ENCODE measurements at places on chromosomes 3 and 15. TPM values are rescaled to one million over a fixed set of nuclear protein-coding genes. Genes with fewer than 3 reads are reported as not detected.
A peak's percentile ranks its signal among the peaks of the same experiment; 100 is the strongest.

The SLC9A9 gene
- 31.7 TPM for polyA plus RNA-seq

DNA sequence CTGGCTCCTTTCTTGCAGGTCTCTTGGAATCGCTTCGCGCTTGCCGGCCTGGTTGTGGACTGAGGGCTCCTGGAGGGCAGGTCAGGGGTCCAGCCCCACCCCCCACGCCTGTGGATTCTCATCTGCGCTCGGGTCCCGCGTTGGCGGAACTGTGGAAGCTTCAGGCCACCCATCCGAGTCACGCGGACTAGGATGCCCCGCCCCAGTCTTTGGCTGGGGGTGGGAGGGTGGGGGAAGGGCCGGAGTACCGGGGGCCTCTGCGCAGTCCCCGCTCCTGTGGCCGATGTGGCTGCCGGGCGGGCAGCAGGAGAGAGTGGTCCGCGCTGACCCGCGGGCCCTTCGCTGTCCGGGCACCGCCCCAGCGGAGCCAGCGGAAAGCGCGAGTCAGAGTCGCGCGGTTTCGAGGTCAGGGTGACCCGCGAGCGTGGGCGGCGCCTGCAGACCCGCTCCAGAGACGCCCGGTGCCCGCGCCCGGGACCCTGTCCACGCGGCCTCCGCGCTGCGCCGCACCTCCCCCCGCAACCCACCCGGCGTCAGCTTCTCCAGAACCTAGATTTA, 114.2 kb downstream of the KLF13 start:
- H3K4me3 ChIP-seq, result peak overlapping the region; percentile 18
- no peaks in the 10 kb centered on the region for H3K36me3 ChIP-seq
- peaks cover 25% of the 10 kb centered on the region for H3K4me1 ChIP-seq
- no peaks in the 10 kb centered on the region for H3K27me3 ChIP-seq
- peak; percentile 14 for DNase-seq
- peak overlapping the region; percentile 23 for H3K27ac ChIP-seq

GRCh38 chr3:193971261-193971751, 164.6 kb upstream of the HES1 start:
- no peaks in the 10 kb centered on the region for H3K36me3 ChIP-seq
- H3K4me3 ChIP-seq, result peak overlapping the region; percentile 17
- no peak for DNase-seq
- no peaks in the 10 kb centered on the region for H3K27me3 ChIP-seq
- H3K4me1 ChIP-seq, result no peaks in the 10 kb centered on the region

DNA sequence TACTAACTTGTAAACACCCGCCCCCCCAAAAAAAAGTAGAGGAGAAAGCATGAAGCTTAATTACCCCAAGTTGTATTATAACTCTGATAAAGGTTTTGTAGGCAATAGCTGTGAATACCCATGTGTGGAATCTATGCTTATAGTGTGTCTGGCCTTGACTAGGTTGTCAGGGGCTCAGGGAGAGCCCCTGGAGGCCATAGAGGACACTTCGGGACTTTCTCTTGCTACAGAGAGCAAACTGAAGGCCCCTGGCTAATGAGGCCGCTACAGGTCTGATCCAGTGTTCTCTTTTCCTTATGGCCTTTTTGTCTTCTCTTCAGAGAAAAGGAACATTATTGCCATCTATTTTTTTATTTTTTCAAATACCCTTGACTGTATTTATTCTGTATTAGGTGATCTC, 19.1 kb upstream of the SCAANT1 start:
- no peaks in the 10 kb centered on the region for H3K27me3 ChIP-seq
- H3K4me1 ChIP-seq, result peaks cover 18% of the 10 kb centered on the region
- H3K36me3 ChIP-seq, result peaks cover 9% of the 10 kb centered on the region
- no peak overlapping the region for H3K4me3 ChIP-seq
- no peak overlapping the region for H3K27ac ChIP-seq

- no peak overlapping the region for H3K4me3 ChIP-seq
- no peak overlapping the region for H3K27ac ChIP-seq
- no peaks in the 10 kb centered on the region for H3K36me3 ChIP-seq
- H3K27me3 ChIP-seq, result peaks cover 2% of the 10 kb centered on the region
Measured at GRCh38 chr3:53729159-53729558, 117.1 kb downstream of the CHDH start.

GRCh38 chr15:90047956-90048575, 46.9 kb downstream of the ZNF710 start:
- H3K27me3 ChIP-seq, result no peaks in the 10 kb centered on the region
- no peak overlapping the region for H3K4me3 ChIP-seq
- H3K36me3 ChIP-seq, result no peaks in the 10 kb centered on the region
- H3K27ac ChIP-seq, result no peak overlapping the region
- no peak for DNase-seq
- no peaks in the 10 kb centered on the region for H3K4me1 ChIP-seq

GRCh38 chr3:73813291-73813690, 188.6 kb upstream of the PDZRN3 start:
- no peak for DNase-seq
- no peaks in the 10 kb centered on the region for H3K4me1 ChIP-seq
- no peaks in the 10 kb centered on the region for H3K36me3 ChIP-seq
- no peak overlapping the region for H3K4me3 ChIP-seq

- DNase-seq, result no peak
- no peaks in the 10 kb centered on the region for H3K36me3 ChIP-seq
- H3K4me3 ChIP-seq, result no peak overlapping the region
- H3K27me3 ChIP-seq, result peaks cover 28% of the 10 kb centered on the region
- peaks cover 18% of the 10 kb centered on the region for H3K4me1 ChIP-seq
Measured at GRCh38 chr15:39918688-39919385, 1.2 kb downstream of the GPR176 start.

- no peaks in the 10 kb centered on the region for H3K36me3 ChIP-seq
- no peak overlapping the region for H3K4me3 ChIP-seq
- H3K27ac ChIP-seq, result no peak overlapping the region
- no peak for DNase-seq
Measured at GRCh38 chr3:151093905-151094304, 8.4 kb downstream of the MED12L start.

GRCh38 chr15:35309886-35310285, 224.8 kb upstream of the NANOGP8 start:
- H3K27ac ChIP-seq, result no peak overlapping the region

The ACOX2 gene
- polyA plus RNA-seq, result not detected

DNA sequence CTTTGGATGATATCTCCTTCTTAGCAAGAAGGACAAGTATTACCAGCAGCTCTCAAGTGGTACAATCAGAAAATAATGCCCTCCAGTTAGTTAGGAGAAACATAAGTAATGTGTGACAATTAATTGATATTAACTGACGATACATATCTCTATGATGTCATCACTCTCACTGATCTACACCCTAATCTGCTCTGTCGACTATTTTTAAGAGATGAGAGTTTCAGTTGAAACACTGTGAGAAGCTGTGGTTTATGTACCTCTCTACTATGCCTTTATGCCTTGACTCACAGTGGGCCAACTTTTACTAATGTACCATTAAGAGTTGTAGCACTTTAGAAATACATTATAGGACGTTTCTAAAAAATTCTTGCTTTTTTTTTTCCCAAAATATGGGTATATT, 8.6 kb downstream of the CEP152 start:
- H3K36me3 ChIP-seq, result peaks cover 5% of the 10 kb centered on the region
- no peak overlapping the region for H3K27ac ChIP-seq
- no peak overlapping the region for H3K4me3 ChIP-seq
- H3K4me1 ChIP-seq, result no peaks in the 10 kb centered on the region
- no peaks in the 10 kb centered on the region for H3K27me3 ChIP-seq

The ELP6 gene
- polyA plus RNA-seq, result 43.5 TPM

- no peak for DNase-seq
- no peak overlapping the region for H3K4me3 ChIP-seq
- H3K4me1 ChIP-seq, result peaks cover 30% of the 10 kb centered on the region
- H3K36me3 ChIP-seq, result no peaks in the 10 kb centered on the region
- H3K27ac ChIP-seq, result no peak overlapping the region
Measured at GRCh38 chr3:181707980-181708379, 3.7 kb upstream of the SOX2 start.

DNA sequence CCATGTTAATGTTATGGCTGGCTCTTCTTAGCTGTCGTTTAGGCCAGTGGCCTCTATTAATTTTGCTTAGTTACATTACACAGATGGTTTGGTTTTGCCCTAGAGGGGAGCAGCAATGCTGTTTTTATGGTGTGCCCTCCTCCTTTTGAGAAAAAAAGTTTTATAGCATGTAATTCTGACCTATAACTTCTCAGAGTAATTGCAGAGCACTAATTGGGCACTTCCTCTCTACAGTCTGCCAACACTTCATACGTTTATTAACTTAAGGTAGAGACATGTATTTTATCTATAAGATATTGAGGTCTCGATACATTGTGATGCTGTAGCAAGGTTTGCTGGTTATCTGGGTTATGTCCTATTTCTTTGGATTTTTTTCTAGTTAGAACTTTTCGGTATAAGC, 12.2 kb downstream of the SLC25A26 start:
- DNase-seq, result no peak
- H3K36me3 ChIP-seq, result peaks cover 8% of the 10 kb centered on the region
- H3K4me3 ChIP-seq, result no peak overlapping the region
- H3K27ac ChIP-seq, result no peak overlapping the region

The GP5 gene
- 2.7 TPM for polyA plus RNA-seq

The DPPA4 gene
- polyA plus RNA-seq, result not detected

The PPCDC gene
- polyA plus RNA-seq, result 12.5 TPM

GRCh38 chr15:100623301-100623700, 20.9 kb downstream of the ASB7 start:
- H3K27ac ChIP-seq, result no peak overlapping the region
- no peaks in the 10 kb centered on the region for H3K27me3 ChIP-seq
- peaks cover 21% of the 10 kb centered on the region for H3K36me3 ChIP-seq
- no peak for DNase-seq
- H3K4me1 ChIP-seq, result no peaks in the 10 kb centered on the region

DNA sequence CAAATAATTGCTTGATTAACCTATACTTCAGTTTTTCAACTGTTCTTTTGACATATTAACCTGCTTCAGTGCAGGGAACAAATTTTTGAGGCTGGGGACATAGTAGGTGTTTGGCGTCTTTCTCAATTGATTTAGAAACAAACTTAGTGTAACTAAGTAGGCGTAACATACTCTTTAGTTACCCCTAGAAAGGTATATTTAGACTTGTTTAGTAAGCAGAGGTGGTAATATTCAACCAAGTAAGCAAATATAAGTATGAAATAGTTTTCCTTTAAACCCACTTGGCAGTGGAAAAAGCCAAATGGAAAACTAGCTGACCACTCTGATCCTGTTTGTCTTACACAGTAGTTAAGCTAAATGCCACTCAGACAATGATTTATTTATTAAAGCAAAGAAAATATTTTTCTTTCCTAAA, 113.2 kb downstream of the MBNL1 start:
- no peaks in the 10 kb centered on the region for H3K27me3 ChIP-seq
- H3K36me3 ChIP-seq, result peaks cover 12% of the 10 kb centered on the region
- DNase-seq, result no peak
- H3K4me1 ChIP-seq, result peaks cover 77% of the 10 kb centered on the region
- peak overlapping the region; percentile 60 for H3K27ac ChIP-seq
- H3K4me3 ChIP-seq, result peak overlapping the region; percentile 63

DNA sequence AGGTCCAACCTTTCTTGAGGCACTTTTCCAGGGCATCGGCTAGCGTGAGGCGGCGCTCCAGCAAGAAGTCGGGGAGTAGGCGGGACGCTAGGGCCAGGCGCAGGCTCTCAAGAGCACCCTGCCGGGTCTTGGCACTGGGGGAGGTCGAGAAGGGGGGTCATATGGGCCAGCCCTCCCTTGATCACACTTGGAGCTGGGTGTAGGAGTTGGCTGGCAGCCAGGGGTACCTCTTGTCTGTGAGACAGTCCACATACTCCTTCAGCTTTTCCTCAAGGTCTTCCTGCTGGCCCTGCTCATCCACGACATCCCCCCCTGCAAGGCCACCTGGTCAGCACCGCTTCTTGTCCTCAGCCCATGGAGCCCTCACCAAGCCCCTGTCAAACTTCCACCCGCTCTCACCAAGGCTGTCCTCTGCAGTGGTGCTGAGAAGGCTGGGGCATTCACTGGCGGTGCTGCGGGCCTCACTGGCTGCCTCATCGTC, 2.0 kb downstream of the IFRD2 start:
- no peaks in the 10 kb centered on the region for H3K27me3 ChIP-seq
- H3K4me1 ChIP-seq, result peaks cover 15% of the 10 kb centered on the region
- H3K36me3 ChIP-seq, result peaks cover 34% of the 10 kb centered on the region
- H3K27ac ChIP-seq, result no peak overlapping the region
- no peak overlapping the region for H3K4me3 ChIP-seq

DNA sequence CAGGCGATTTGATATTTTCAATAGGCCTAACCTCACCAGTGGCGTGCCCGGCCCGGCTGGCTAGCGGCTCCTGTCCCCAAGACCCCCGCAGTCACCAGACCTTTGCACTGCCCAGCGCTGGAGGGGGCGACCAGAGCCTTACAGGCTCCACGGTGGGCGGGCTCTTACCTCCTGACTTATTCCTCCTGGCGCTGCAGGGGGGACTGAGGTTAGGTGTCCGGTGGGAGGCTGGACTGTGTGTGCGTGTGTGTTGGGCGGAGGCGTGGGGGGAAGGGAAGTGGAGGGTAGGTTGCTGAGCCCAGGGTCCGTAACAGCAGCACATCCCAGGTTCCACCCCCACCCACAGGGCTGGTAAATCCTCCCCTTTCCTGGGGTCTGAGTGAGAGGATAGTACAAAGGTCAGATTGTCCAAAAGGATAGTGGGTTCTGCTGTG, 27.5 kb upstream of the THRB start:
- H3K27me3 ChIP-seq, result peaks cover 8% of the 10 kb centered on the region
- H3K27ac ChIP-seq, result no peak overlapping the region

- no peak overlapping the region for H3K27ac ChIP-seq
- H3K4me3 ChIP-seq, result no peak overlapping the region
- DNase-seq, result no peak
- no peaks in the 10 kb centered on the region for H3K4me1 ChIP-seq
- no peaks in the 10 kb centered on the region for H3K27me3 ChIP-seq
- H3K36me3 ChIP-seq, result no peaks in the 10 kb centered on the region
Measured at GRCh38 chr3:154956815-154957214, 123.3 kb upstream of the MME start.

The NECTIN3 gene
- polyA plus RNA-seq, result 0.50 TPM

DNA sequence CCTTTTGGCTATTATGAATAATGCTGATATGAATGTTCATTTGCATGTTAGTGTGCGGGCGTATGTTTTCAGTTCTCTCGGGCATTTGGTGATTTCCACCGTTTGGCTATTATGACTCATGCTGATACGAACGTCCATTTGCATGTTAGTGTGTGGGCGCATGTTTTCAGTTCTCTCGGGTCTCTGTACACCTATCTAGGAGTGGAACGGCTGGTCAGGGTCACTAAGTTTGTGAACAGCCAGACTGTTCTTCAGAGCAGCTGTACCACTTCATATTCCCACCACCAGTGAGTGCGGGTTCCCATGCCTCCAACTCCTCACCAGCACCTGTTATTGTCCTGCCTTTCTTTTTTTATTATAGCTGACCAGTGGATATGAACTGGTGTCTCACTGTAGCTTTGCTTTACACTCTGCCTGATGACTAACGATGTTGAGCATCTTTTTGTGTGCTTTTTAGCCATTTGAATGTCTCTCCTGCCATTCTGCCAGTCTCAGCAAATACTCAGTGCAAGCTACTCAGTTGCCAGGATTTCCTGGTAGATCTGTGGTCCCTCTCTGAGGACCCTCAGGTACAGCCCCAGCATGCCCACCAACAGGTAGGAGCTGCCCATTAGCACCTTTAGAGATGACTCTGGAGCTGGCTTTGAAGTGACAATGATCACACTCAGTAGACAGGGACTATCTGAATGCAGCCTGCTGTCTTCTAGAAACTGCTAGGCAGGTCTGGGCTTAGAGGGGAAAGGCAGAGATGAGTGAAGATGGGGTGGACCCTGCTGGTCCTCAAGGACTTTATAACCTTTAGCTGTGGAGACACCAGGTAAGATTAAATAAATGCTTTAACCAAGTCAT, 141.1 kb downstream of the XXYLT1 start:
- H3K27me3 ChIP-seq, result no peaks in the 10 kb centered on the region
- H3K36me3 ChIP-seq, result no peaks in the 10 kb centered on the region
- H3K4me3 ChIP-seq, result peak overlapping the region; percentile 84
- no peak for DNase-seq

GRCh38 chr3:17110660-17111396, 226.1 kb downstream of the PLCL2 start:
- no peak overlapping the region for H3K4me3 ChIP-seq
- H3K27ac ChIP-seq, result no peak overlapping the region
- H3K4me1 ChIP-seq, result no peaks in the 10 kb centered on the region
- DNase-seq, result no peak
- no peaks in the 10 kb centered on the region for H3K27me3 ChIP-seq
